ENCODE measurements at places on chromosomes 5 and 9.

GRCh38 chr5:170791325-170791954, 7.9 kb downstream of the GABRP start:
- DNase-seq: no peak

GRCh38 chr5:88875341-88876234, 7.4 kb downstream of the MEF2C start:
- no peak for DNase-seq

GRCh38 chr5:18745042-18745987, 1111.1 kb downstream of the TAF11L14 start:
- no peak for DNase-seq

DNA sequence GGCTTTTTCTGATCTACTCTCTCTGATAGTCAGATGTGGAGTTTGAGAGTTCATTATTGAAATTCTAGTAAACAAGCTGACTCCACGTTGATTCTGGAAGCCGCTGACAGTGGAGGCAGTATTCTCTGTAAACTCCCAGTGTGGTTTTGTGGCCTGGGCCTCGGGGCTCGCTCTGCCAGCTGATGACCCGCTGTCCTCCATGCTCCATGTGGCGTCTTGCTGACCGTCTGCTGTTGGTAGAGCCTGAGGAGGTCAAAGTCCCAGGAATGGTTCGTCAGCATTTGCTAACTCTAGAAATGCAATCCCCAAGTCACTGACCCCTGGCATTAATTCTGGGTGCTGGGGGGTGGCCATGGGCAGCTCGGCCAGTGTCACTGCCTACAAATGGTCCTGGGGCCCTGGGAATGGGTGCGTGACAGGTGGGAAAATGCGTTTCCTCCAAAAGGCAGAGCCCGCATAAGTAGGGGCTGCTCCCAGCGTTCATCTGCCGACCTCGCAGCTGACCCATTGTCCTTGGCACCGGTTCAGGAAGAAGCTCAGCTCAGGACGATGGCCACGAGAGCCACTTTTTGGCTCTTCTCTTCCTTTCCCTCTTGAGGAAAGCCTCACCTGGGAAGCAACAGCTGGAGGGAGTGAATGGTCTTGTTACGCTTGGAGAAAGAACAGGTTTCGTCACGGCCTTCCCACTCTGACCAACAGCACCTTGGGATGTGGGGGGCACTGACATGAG, 55.1 kb downstream of the MRPL36 start:
- no peak for DNase-seq

GRCh38 chr5:168939887-168940544, 360.8 kb upstream of the PANK3 start:
- DNase-seq: no peak

DNA sequence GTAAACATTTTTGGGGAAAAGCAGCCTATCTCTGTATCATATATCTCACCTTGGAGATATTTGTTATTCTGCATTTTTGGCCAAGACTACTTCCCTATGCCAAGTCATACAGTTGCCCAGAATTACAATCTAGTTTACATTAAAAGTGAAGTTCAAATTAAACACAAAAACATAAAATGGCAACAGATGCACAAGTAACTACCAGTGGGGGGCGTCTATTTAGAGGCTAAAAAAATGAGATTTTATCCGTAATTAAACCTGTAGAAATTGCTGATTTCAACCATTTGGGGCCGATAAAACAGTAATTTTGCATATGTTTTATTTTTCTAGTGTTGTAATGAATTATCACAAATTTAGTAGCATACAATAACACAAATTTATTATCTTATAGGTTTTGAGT, 787.1 kb upstream of the CHD1 start:
- no peak for DNase-seq

DNA sequence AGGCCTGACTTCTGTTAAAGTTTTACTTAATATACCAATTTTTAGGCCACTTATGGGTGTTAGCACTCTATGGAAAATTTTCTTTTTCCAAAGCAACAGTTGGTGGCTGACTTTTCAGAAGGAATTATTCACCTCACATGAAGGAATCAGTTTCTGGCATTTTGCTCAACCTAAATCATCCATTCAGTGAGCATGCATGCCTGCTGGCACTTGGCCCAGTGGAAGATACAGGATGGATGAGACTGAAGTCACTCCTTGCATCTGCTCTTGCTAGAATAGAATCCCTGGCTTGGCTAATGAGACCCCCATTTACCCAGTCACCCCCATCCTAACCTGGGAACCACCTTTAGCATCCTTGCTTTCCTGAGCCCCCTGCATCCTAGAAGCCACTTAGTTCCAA, 131.7 kb downstream of the WDR41 start:
- DNase-seq: no peak

DNA sequence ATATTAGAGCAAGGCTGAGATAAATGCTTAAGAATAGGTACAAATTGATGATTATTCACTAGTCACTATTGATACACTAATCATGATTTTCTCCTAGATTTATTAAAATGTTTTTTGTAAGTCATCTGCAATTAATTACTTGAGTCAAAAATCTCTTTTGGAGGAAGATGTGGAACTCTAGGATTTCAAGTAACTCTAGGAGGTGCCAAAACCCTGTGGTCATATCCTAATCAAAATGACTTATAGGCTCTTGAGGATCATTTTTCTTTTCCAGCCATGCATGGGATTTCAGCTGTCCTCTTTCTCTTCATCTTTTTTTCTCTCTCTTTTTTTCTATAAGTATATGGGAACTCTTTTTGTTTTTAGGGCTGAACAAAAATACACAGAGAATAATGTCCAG, 141.8 kb upstream of the CD180 start:
- DNase-seq: no peak

- no peak for DNase-seq
These were observed 27.1 kb upstream of the SEMA4D start for GRCh38 chr9:89524963-89525362.

Data from stimulated activated CD8-positive, alpha-beta memory T cell treated with anti-CD3 and anti-CD28 coated beads, Interleukin-12 subunit alpha, Interleukin-12 subunit beta, amount 100 ng/mL, for 4 hours (primary cell).